NCI-H69 (cell line): ENCODE measurements at places on chromosomes 5 and 9.
A peak's percentile ranks its signal among the peaks of the same experiment; 100 is the strongest.

- peak; percentile 32 for DNase-seq
Observed at GRCh38 chr5:110973510-110973909, 98.0 kb upstream of the TSLP start.

DNA sequence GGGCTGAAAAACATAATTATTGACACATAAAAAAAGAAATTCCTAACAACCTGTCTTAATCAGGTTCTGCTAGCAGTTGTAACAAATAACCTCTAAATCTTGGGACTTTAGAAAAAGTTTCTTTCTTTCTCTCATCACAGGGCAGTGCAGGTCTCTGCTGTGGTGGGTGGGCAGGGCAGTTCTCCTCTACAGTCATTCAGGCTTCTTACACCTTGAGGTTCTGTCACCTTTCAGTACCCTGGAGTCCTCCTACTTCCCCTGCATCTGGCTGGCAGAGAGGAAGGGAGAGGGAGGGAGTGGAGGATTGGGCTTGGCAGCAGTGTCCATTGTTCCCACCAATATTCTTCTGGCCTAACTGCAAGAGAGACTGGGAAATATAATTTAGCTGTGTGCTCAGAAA, 112.2 kb upstream of the ANKRD55 start:
- no peak for DNase-seq

- peak; percentile 91 for DNase-seq
Observed at GRCh38 chr9:89375191-89375760, 57.0 kb downstream of the SECISBP2 start.

DNA sequence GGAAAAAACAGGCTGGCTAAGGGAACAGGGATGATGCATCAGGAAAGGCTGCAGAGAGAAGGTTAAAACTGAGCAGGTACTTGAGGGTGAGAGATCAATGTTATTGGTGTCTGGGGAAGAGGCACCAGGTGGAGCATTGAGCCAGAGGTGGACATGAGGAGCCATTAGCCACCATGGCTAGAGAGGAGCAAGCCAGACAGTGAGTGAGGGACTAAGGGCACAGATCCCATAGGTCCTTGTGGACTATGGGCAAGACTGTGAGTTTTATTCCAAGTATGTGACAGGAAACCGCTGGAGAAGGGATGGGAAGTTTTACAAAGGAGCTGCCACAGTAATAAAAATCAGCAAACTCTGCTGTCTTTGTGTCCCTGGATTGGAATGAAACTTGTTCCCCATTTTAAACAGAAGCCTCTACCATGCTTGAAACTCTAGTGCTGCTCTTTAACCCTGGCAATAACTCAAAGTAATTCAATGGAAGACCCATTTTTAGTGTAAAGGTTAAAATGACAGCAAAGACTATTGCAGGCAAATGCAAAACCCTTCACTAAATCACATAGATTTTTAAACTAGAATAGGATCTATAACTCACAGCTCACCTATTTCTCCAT, 349.8 kb downstream of the ENC1 start:
- DNase-seq: peak; percentile 59

DNA sequence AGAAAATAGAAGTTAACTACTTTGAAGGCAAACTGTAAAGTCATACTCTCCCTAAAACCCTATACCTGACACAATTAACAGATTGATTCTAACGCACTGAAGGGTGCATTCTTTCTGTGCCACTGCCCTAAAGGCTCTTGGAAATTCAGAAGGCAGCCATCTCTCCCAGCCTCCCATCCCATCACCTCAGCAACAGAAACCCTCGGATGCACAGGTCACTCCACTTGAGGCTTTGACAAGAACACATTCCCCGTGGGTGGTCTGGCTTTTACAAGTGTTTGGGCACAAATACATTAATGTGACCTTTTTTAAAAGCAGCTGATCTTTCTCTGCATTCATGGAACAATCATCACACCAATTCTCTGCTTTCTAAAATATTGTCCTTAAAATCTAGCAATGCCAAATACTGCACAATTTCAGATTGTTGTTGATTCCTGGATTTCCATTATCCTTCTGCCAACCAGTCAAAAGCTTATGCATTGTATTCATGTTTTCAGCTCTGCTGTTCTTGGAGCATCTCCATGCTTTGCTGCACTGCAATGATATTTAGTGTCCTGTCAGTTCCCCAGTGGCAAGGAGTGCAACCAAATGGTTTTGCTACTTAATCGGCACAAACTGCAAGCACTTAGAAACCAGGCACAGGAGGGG, 175.6 kb downstream of the TMEM161B start:
- no peak for DNase-seq

GRCh38 chr5:16229357-16229940, 49.9 kb upstream of the MARCHF11 start:
- DNase-seq: no peak
